ENCODE measurements at places on chromosomes 7 and 10.

DNA sequence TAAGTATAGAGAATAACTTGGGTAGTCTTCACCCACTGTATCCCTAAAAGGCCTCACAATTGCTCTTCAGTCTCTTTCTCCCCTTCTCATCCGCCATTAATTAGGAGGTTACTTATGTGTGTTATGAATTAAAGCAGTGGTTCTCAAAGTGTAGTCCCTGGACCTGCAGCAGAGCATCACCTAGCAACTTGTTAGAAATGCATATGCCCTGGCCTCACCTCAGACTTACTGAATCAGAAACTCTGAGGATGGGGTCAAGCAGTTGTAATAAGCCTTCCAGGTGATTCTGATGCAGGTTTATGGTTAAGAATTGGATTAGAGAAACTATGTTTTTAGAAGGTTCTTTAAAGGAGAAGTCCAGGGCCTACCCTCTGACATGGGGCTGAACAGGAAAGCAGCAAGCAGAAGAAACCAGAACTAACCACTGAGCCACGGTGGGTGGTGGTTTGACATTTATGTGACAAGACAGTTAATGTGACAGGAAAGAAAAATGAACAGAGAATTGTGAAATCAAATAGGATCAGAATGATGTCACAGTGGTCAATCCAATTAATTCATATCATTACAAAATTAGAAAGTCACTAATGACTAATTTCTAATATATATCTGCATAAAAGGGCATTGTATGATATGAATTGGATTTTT, 37.6 kb downstream of the ENTPD1 start:
- DNase-seq = no peak

DNA sequence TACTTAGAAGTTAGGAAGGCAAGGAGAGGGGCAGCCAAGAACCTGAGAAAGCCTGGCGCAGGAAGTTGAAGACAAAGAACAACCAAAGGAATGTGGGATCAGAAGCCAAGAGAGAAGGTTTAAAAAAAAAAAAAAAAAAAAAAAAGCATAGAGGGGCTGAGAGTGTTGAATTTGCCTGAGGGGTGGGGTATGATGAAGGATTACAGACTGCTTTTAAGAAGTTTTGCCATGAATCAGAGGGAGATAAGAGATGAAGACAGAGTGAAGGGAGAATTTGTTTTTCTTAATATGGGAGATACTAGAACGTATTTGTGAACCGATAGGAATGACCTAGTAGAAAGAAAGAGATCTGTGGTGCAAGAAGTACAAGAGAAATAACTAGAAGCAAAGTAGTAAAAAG, 6.7 kb downstream of the SLC26A4 start:
- DNase-seq = no peak

DNA sequence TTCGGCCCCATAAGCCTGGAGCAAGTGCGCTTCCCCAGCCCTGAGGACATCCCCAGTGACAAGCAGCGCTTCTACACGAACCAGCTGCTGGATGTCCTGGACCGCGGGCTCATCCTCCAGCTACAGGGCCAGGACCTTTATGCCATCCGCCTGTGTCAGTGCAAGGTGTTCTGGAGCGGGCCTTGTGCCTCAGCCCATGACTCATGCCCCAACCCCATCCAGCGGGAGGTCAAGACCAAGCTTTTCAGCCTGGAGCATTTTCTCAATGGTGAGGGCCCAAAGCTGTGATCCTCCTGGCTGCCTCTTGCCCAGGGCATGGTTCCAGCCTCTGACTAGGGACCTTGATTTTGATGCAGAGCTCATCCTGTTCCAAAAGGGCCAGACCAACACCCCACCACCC, 10.1 kb downstream of the IRF5 start:
- DNase-seq = no peak

- DNase-seq = no peak
Measured at GRCh38 chr7:97630116-97630515, 101.8 kb upstream of the TAC1 start.

DNA sequence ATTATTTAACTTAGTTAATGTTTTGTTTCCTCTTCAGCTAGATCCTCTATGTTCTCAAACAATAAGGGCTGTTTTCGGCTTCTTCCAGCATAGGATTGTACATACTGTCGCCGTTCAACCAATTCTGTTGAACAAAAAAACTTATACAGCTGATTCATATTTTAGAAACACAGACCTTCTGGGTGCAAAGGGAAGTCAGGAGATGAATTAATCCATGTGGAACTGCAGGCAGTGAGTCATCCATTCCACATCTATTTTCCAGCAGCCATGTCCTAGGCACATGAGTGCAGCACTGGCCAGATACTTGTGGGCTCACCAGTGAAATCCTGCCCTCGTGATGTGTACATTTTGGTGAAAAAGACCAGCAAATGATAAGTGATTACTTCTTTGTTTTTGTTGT, 163.2 kb downstream of the JAZF1 start:
- no peak for DNase-seq

- DNase-seq = no peak
Measured at GRCh38 chr7:55349121-55349520, 16.0 kb upstream of the LANCL2 start.

DNA sequence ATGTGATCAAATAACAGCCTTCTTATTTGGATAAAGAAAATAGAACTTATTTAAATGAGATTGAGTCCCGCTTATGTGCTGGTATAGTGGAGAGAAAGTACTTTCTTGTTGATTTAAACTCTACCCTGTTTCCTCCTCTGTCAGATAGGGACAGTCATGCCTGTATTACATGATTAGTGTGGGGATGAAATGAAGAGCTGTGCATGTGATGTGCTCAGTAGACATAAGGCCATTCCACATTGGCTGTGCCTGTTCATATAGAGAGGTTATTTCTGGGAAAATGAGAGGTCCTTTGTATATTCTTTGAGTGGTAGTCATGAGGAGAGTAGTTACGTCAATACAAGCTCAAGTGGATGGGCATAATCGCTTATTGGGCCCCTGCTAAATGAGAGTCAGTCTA, 5.7 kb downstream of the MTURN start:
- no peak for DNase-seq

GRCh38 chr7:34162677-34163076, 257.3 kb downstream of the BMPER start:
- no peak for DNase-seq

DNA sequence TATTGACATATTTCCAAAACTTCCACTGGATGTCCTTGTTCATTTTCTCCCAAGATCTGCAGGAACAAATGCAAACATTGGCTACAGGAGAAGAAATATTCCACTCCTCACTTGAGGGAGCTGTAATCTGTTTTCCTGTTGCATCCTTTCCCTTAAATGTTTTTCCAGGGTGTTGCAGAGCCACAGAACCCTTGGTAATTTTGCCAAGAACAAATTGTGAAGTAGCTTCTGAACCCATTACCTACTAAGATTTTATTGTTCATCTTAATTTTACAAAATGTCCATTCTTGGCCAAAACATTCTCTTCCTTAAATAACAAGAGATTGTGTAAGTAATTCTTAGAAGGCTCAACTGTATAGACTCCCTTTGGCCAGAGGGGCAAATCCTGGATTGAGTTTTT, 177.0 kb downstream of the GNAT3 start:
- DNase-seq = no peak

- DNase-seq = no peak
Measured at GRCh38 chr7:20713792-20714191, 72.9 kb downstream of the SP8 start.

DNA sequence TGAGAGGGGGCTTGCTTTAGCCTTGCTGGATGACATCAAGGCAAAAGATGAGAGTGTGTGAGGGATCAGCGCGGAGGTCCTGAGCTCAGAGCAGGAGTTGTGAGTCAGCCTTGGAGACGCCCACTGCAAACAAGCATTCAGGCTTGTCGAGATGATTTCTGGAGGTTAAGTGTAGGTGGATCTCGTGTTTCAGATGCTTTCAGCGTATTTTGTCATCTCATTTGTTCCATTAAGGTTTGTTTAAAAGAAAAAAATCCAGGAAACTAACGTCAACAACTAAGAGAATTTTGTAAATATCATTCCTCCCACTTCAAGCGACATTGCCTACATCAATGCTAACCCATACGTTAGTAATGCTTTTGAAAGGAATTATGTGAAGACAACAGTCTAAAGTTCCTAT, 715.4 kb upstream of the NRP1 start:
- DNase-seq = no peak

DNA sequence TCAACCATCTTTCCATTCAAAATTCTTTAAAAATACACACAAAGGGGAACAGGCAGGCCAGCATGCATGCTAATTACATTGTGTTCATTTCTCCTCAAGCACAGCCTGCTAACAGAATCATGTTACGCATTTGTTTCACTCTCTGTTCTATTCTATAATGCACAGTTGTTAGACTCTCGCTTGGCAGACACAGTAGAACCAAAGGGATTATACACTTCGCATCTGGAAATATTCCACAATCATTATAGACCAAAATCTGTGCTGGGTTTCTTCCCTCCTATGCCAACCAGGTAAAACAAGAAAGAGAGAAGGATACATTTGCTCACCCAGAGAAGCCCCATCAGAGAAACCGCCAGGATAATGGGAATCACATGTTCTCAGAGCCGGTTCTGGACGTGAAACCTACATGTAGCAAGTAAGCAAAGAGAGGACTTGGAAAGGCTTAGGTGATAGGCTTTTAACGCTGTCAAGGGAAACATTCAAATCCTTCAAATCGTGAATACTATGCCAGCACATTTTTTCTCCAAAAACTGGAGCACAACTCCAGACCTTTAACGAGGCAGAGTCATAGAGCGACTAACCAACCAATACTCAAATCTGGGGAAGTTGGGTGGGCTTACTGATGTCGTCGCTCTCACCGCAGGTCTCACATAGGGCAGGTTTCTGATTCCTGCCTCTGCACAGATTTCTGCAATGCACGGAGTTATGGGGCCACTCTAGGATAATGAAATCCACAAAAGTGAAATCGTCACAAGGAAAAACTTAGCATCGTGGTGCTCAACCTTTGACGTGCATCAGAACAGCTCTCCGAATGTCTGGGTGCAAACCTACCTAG, 380.5 kb upstream of the AUTS2 start:
- no peak for DNase-seq

GRCh38 chr10:34286136-34286739, 528.9 kb downstream of the PARD3 start:
- DNase-seq = no peak

GRCh38 chr7:105389088-105389650, 448 bp upstream of the SRPK2 start:
- DNase-seq = no peak

DNA sequence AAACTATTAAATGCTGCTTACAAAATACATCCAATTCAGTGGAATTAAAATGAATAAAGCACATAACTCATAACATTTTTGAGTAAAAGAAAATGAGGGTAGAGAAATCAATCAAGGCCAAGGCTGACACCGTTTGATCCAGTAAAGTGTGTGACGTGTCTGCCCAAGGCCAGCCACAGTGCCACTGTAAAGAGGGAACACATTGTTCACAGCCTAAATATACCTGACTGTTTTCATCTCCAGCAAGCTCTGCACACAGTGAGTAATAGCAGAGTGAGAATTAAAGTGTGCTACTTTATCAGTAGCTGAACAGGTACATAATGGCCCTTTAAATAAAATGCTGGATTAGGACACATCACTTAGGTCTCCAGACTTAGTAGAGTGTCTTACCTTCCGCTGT, 130.8 kb upstream of the DPP6 start:
- DNase-seq = no peak

GRCh38 chr10:110618230-110618610, 25.9 kb upstream of the RBM20 start:
- no peak for DNase-seq

- DNase-seq = no peak
Measured at GRCh38 chr7:70937424-70937823, 194.5 kb upstream of the GALNT17 start.

- DNase-seq = no peak
Measured at GRCh38 chr7:137655804-137656203, 191.0 kb downstream of the DGKI start.

GRCh38 chr7:15389073-15389472, 172.7 kb downstream of the AGMO start:
- DNase-seq = no peak

DNA sequence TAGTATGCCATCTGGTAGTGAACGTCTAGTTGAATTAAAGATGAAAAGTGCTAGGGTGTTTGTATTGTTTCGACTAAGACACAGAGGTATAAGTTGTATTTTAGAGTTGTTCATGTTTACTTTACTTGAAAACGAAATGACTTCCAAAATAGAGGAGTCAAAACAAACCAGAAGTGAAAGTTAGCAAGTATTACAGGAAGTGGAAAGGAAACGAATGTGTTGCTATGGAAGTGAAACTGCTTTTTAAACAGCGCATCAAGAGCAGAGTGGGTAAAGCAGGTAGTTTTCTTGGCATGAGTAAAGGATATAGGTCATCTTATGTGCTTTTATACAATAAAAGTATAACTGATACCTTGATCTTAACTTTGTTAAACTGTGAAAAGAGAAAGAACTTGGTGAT, 20.0 kb upstream of the GALNTL5 start:
- no peak for DNase-seq

GRCh38 chr7:23759671-23760391, 49.8 kb downstream of the STK31 start:
- DNase-seq = no peak

DNA sequence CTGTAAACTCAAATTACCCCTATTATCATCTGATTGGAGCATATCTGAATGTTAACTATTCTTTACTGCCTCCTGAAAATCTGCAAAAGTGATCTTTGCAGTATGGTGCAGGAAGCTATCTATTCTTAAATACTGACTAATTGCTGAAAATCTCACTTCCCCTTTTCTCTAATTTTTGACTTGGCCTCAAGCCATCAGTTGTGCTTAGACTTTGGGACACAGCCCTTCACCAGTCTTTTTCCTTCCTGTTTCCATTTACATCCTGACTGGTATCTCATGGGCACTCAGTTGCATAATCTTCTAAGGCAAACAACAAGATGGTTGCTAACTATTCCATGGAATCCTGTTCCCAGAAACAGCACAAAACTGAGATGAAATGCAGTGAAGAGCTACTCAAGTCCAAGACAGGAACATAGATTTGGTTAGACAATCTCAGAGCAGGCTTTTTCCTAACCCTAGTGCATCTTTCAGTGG, 228.5 kb downstream of the SORCS1 start:
- DNase-seq = no peak

DNA sequence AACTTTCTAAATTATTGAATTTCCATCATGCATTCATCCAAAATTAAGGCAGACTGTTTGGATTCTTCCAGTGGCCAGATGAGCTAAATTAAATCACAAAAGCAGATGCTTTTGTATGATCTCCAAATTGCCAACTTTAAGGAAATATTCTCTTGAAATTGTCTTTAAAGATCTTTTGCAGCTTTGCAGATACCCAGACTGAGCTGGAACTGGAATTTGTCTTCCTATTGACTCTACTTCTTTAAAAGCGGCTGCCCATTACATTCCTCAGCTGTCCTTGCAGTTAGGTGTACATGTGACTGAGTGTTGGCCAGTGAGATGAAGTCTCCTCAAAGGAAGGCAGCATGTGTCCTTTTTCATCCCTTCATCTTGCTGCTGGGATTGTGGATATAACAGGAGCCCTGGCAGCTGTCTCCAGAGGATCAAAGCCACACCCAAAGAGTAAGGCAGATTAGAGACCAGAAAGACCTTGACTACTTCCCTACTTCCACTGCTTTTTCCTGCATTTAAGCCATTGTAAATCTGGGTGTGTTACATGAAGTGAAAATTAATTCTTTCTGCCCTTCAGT, 8.2 kb upstream of the CFAP69 start:
- no peak for DNase-seq

- no peak for DNase-seq
Measured at GRCh38 chr7:21383227-21384220, 44.4 kb upstream of the SP4 start.
